Hindlimb muscle (tissue), 1 donor: ENCODE measurements at places on chromosomes 1 and 21.

- peak; percentile 32 for DNase-seq
Measured at GRCh38 chr1:17212487-17213121, 7.7 kb downstream of the PADI1 start.

DNA sequence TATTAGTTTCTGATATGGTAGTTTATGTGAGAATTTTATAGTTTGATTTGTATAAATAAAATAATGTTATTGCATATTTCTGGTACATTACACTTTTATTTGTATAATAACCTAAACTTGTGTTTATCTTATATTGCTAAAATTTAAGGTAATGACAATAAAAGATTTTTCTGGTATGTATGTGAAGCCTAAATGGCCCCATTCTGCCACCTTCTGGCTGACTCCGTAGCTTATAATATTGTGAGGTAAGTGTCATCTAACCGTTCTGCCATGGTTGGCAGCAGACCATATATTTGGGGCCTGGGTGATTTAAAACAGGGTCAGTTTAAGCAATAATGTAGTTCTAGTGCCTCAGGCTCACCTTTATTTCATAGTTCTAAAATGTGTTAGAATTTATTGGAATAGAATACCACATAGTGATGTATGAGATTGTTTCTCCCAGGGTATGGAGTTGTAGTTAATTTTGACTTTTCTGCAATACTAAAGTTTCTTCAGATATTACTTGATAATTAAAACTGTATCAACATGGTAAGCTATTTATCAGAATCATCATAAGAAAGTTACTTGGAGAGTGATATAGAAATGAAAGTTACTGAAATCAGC, 21.2 kb upstream of the PRKACB start:
- peak; percentile 9 for DNase-seq

DNA sequence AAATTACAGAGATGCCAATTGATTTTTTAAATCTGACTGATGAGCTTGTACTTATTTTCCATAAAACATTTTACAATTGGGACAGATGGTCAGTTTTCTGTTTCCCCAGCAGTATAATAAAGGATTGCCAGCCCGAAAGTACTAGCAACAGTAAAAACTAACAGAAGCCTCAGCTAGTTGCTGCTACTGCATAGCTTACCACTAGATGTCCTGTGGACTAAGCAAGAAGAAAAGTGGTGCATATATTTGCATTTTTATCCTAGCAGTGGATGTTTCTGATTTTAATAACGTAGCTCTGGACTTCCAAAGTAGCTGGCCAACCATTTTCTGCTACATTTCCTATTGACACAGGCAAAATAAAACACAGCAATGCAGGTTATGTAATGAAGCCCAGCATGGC, 241.5 kb downstream of the BARHL2 start:
- no peak for DNase-seq

DNA sequence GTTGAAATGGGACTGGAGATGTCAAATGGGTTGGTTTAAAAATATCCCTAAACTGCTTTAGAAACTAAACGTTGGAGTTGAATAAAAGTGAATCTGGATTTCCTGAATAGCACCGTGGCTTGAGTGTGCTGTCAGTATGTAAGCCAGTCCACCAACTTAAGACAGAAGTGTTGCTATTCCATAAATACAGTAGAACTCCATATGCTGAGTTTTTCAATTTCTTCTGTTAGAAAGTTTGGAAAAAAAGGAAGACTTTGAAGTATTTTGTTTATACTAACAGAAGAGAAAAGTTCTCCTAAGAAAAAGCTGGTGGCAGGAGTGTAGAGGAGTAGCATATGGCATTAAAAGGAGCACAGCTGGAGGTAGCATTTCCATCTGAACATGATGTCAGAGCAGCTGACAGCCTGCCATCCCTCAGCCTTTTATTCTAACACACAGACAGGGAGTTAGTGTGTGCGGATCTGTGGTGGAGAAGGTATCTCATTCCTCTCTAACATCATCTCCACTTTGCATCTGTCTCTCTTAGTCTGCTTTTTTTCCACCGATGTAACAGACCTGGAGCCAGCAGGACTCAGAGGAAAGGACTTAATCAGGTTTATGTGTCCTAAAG, at the start of gene ZBTB18:
Gene ZBTB18, plus strand, starts transcription at position 449 of the 610 bp plus-strand sequence. Its CDS starts 149 bp downstream, at position 598.
- peak; percentile 54 for DNase-seq

GRCh38 chr1:218589487-218589886, 244.4 kb downstream of the TGFB2 start:
- DNase-seq: no peak

DNA sequence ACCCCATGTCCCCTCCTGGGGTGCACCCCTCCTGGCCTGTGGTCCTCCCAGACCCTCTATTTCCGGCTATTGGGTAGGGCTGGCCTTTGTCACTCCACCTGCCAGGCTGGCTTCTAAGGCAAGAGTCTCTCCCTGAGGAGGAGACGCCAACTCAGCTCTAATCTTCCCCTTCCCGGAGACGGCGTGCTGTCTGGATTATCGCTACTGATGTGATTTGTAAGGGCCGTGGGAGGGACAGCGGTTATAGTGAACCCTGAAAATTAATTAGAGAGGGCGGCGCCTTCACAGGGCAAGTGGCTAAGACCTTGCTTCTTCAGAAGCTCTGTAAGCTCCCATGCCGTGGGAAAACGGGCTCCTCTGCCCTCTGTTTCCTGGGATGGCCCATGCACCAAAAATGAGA, 207.0 kb upstream of the VAMP3 start:
- no peak for DNase-seq
